ENCODE measurements at places on chromosomes 4 and X. TPM values are rescaled to one million over a fixed set of nuclear protein-coding genes. Genes with fewer than 3 reads are reported as not detected.

SSX1 gene
- total RNA-seq: not detected

- peak; percentile 32 for DNase-seq
Observed at GRCh38 chrX:31708116-31708515, 636.3 kb upstream of the FTHL17 start.

DNA sequence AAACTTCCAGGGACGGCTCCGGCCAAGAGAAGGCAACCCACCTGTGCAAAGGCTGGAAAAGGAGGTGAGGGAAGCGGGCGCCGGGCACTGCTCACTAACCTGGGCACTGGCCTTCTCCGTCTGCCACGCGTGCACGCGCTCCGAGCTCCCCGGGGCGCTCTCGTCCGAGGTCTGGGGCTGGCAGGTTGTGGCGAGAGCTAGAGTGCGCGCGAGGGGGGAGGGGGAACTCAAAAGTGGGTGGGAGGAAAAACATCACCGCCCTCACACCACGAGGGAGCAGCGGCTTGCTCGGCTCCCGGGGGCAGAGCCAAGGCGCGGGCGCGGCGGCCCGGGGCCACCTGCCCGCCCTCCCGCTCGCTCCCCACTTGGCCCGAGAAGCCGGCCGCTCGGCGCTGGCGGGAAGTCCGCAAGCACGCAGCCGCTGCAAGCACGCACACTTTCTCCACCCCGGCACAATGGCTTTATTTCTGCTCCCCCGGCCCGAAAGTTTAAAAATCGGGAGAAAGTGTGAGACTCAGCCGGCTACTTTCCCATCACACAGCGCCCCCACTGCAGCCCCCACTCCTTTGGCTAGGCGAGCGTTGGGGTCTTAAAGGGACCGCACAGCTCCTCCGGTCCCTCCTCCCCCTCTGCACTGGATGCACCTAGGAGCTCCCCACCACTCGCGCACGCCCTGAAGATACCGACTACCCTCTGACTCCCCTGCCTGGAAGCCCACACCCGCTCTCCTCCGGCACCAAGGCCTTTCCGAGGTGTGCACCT lies at the start of gene CHRDL1:
Gene CHRDL1, minus strand, starts transcription at position 173 of the 762 bp plus-strand sequence. CDS start 3,636 bp downstream, outside the sequence.
- DNase-seq: peak; percentile 11

DNA sequence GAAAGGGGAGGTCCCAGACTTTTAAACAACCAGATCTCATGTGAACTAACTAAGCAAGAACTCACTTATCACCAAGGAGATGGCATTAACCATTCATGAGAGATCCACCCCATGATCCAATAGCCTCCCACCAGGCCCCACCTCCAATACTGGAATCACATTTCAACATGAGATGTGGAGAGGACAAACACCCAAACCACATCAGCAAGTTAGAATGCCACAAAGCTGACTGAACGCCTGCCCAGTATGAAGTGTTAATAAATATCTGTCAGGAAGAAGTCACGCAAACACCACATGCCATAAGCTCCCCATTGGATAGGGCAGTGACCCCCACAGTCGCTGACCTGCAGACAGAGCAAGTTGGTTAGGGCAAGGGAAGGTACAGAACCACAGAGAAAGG lies 14.3 kb downstream of the SLC10A6 start:
- DNase-seq: peak; percentile 39

MMRN1 gene
- not detected for total RNA-seq

TEC gene
- total RNA-seq: 0.24 TPM

DNA sequence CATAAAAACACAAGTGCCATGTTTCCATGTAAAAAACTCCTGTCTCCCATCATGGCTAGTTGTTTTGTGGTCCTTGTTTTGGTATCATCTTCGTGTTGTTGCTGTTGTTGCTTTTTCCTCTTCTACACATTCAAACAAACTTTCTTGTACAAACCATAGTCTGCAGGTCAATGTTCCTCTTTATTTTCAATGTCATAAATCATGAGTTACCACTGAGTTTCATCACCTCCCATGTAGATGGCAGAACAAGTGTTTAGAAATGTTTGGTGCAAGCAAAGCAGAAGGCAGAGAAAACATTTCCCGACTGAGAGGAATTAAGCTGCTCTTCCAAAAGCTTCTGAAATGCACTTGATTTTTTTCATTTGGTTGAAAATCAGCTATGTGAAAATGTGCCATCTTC lies 166.0 kb downstream of the ANTXR2 start:
- DNase-seq: no peak

- DNase-seq: no peak
Observed at GRCh38 chr4:144902614-144903013, 195.4 kb downstream of the ANAPC10 start.

GRCh38 chrX:43000121-43000520 lies 222.2 kb upstream of the PPP1R2C start:
- DNase-seq: no peak

- no peak for DNase-seq
Observed at GRCh38 chr4:24672880-24673279, 88.5 kb upstream of the DHX15 start.

CCKAR gene
- 4.1 TPM for total RNA-seq

PTCHD1 gene
- total RNA-seq: 0.18 TPM

ADGRG4 gene
- total RNA-seq: not detected

GRCh38 chrX:149916745-149917392 lies 12.5 kb upstream of the HSFX4 start:
- no peak for DNase-seq

PRPS2 gene
- 38.6 TPM for total RNA-seq

DNA sequence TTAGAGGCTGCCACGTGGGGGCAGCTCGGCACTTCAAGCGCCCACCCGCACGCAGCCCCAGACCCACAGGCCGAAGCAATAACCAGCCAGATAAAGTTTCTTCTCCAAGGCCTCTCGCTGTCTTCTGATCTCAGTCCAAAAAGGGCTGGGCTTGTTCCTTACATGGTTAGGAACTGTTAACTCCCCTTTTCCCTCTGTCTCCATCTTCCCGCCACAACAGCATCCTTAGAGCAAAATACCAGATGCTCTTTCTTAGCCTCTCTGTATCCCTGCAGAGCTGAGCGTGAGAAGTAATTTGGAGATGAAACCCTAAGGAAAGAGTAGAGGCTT lies 23.4 kb upstream of the KIAA1210 start:
- no peak for DNase-seq

GRCh38 chrX:12614266-12614665 lies 176.9 kb upstream of the PRPS2 start:
- no peak for DNase-seq
